ENCODE measurements at places on chromosomes 16 and 17.

GRCh38 chr17:17180141-17180603, 26.0 kb downstream of the PLD6 start:
- no peak for DNase-seq

GRCh38 chr17:49776551-49777300, 11.8 kb upstream of the KAT7 start:
- no peak for DNase-seq

DNA sequence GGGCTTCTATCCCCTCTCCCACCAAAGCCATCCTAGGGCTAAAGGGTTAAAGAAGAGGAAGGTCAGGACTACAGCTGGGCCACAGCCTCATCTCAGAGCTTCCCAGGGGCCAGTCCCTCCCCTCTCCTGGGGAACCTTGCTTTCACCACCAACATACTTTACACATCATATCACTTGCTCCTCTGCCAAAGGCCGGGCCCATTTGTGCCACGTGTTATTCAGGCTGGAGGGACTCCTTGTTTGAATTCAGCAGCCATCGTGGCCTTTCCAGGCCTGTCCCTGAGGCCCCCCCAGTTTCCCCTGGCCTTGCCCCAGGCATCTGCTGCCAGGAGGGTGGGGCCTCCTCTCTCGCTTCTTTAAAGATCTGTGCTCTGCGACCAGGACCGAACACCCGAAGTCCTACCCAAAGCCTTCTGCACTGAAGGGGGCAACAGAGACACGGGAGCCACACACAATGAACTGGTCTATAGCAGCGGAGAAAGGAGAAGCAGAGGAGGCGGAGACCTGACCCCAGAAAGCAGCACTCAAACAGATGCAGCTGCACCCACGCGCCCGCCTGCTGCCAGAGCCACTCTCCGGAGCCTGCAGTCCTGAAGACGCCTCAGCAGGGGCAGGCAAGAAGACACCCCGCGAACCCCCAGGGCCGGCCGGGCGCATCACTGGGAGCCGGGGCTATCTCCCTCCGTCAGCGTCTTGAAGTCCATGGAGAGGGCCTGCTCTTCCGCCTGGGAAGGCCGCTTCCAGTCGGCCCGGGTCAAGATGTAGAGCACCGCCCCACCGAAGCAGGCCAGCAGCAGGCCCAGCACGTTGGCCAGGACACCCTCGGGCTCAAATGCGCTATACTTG, 12.1 kb downstream of the CYB561 start:
- no peak for DNase-seq

DNA sequence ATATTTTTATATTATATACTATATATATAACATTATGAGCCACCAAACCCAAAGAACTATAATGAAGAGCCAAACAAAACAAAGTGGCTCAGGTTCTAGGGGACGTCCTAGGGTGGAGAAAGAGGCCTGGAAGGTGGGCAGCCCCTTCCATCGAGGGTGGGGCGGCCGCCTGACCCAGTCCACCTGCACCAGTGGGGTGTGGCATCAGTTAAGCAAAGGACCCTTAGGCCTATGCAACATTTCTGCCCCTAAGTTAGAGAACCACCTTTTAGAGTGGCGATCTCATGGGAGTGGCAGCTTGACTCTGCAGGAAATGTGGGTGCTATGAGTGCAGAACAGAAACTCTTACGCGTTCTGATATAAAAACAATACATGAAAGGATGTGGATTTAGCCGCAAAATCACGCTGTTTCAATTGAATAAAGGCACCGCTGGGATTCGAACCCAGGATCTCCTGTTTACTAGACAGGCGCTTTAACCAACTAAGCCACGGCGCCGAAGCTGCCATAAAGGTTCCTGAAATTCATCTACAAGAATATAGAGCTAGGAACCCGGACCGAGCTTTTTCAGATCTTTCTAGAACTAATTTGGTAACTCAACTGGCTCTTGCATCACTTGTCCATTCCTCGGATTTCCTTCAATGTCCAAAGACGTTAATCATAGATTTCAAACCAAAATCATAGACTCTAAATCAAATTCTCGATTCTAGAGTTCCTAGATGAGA, 15.6 kb upstream of the AURKB start:
- DNase-seq, result peak; percentile 49
